CD4-positive, alpha-beta T cell treated with Interleukin-10 for 1 hour (primary cell): ENCODE measurements at places on chromosomes 13 and 19.

DNA sequence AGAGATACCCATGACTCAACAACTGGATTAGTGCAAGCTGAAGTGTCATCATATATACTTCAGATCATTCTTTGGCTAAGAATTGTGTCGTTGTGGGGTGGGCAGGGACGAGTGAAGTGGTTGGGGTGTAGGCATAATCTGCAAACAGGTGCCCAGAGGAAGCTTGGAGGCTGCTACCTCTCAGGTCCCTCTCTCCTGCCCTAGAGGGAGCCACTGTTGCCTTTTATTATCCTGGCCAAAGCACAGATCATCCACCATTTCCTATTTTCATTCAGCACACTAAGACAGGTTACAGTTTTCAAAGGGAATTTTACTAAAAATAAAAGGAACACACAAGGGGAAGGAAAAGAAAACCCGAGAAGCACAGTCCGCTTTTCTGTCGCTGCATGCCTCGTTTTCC is 126.6 kb downstream of the HS6ST3 start:
- DNase-seq: no peak

DNA sequence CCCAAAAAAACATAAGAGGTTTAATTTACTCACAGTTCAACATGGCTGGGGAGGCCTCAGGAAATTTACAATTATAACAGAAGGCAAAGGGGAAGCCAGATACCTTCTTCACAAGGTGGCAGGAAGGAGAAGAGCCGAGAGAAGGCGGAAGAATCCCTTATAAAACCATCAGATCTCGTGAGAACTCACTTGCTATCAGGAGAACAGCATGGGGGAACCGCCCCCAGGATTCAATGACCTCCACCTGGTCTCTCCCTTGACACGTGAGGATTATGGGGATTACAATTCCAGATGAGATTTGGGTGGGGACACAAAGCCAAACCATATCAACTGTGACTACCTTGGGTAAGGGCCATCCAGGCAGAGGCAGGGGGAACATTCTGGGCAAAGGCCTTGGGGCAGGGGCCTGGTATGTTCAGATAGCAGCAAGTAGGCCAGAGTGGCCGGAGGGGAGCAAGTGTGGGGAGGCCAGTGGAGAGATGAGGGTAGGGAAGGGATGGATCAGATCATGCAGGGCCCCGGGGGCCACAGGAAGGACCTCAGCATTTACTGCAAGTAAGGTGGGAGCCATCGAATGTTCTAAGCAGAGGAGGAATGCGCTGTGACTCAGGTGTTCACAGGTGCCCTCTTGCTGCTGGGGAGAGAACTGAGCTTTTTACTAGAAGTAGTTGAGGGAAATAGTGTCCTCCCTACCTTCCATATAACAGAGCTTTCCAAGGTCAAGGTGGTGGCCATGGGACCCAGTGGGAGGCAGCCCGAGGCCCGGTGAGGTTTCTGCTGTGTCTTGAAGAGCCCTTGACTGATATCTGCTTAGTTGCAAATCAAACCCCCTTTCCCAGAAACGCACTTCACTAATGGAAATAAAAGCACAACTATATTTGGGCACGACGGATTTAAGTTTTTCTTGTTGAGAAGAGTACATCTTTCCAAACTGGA is 18.0 kb downstream of the RAB3D start:
- no peak for DNase-seq

DNA sequence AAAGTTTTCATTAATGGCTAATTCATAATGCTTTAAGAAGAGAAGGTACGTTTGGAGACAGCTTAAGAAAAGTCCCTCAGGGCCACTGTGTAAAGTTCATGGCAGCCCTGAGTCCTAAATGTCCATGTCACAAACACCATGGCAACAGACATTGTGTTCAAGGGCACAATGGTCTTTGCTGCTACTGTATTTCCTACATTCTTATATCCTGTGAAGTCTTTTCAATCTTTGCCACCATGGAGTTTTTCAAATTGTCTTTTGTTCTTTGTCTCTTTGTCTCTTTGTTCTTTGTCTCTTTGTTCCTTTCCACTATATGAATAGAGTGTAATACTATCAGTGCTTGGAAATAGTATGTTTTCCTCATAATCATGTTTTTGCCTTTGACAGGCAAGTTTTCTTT is 178.8 kb downstream of the VWA8 start:
- no peak for DNase-seq

DNA sequence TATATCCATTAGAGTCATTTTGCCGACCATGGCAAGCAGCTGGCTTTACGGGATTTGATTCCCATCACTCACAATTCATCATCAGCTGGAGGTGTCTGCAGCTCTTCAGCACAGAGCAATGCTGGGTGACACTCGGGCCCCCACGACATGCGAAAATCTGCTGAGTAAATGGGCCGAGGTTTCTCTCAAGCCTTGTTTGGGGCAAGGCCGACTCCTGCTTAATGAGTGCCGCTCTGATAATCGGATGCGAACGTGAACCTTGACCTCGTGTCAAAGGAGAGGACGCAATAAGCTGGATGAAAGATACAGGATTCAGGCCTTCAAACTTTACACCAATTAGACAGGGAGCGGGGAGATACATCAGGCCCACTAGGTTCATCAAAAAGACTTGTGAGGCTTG is 65.2 kb downstream of the GGACT start:
- no peak for DNase-seq

DNA sequence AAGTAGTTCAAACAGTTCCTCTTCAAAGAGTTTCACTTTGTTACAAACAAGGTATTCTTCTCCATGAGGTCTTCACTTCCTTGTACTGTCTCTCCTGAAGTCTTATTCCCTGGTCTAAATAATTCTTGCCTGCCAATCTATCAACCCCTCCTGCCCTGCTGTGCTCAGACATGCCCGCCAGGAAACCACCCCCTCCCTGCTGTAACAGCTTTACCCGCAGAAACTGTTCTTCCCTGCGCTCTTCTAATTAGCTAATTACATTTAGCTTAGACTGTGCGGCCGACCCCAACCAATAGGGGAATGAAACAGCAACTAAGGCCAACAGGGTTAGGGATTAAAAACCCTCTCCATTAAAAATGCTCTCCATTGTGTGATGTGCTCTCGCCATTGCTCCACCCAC is 46.7 kb downstream of the ZNF846 start:
- DNase-seq: no peak

- DNase-seq: no peak
These were observed 472.2 kb downstream of the MYO16 start for GRCh38 chr13:109101550-109102144.
